ENCODE measurements at places on chromosomes 4 and X.

GRCh38 chr4:107444-108429 lies 16.6 kb upstream of the ZNF718 start:
- DNase-seq = no peak

GRCh38 chr4:98542011-98542410 lies 116.4 kb downstream of the TSPAN5 start:
- DNase-seq = no peak

DNA sequence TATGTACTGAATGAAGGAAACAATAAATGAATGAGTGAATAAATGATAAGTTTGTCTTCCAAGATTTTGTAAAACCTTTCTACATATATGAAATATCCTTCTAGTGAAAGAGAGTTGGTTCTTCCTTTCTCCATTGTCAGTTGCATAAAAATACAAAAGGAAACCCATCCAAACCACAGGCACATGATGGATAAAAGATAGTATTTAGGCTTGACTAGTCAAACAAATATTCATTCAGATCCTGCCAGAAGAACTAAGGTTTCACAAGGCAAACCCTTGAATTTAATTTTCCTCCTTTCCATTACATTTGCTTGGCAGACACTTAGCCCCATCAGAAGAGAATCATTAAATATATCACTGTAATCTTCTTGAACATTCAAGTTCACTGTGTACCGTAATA lies 208.4 kb downstream of the COL25A1 start:
- DNase-seq = no peak

DNA sequence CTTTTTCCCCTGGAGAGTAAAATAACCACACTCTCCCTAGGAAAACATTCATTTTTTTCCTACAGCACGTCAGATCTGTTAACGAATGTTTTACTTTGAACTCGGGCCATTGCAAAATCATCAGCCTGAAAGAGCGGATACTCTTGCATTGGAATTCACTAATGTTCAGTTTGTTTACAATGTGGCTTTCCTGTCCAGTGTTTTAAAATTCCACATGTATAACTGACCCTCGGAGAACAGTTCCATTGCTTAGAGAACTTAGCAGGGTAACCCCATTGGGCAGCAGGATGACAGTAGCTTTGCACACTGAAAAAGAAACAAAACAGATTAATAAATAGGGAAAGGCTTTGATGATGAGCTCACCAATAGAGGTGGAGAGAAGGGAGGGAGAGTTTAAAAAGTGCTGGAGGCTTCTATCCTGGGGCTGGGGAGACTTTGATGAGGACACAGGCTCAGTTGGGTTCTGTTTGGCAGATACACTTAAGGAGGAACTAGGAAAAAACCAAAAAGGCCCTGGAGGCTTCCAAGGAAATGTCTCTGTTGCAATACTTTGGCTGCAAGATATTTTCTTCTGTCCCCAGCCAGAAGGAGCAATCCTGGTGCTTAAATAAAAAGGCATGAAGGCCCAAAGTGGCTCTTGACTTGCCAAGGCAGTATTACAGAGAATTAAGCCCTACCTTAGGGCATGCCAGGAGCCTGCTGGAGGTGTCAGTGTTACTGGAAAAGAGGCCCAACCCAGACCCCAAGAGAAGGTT lies 143.1 kb downstream of the ARSF start:
- no peak for DNase-seq

DNA sequence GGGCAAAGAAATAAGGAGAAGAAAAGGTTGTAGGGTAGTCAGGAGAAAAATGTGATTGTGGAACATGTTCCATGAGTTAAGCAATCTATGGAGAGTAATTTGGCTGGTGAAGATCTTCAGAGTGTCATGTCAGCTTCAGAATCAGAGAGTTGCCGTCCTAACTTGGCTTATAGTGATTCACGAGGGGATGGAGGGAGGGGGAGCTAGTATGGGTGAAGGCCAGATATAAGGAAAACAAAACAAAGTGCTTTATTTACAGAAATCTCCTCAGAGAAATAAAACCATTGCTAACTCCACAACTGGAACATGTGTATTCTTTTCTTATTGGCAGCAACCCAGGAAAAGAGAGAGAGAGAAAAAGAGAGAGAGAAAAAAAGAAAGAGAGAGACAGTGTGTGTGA lies 256.5 kb upstream of the NRK start:
- DNase-seq = no peak

DNA sequence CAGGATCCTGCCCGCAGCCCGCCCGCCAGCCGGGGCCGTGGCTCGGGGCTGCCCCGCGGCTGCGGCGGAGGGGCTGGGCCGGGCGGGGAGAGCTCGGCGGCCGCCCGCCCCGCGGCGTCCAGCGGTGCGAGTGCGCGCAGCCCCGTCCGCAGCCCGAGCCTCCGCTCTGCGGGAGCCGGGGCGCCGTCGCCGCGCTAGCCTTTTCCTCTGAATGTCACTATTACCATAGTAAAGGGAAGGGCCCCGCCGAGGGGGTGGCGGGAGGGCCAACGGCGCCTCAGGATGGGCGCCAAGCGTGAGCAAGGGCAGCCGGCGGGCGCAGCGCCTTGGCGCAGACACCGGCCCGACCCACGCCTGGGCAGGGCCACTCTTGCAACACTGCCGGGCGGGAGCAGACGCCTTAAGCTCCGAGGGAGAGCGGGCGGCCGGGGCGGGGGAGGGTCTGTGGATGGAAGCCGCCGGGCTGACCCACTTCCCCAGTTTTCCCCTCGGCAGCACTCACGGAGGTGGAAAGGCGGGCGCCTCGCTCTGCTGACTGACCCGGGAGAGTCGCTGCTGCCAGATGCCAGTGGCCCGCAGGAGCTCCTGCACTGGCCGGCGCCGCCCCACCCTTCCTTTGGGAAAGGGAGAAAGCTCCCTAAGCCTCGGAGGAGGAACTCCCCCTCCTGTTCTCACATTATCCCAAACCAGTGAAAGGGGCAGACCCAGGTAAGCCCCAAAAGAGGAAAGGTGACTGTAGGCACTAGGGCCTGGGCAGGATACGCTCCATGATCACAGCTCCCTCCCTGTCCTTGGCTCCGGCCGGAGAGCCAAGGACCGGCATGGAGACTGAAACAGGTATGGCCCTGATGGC lies 329.4 kb downstream of the HNRNPD start:
- peak; percentile 33 for DNase-seq

GRCh38 chrX:100207331-100208024 lies 202.6 kb downstream of the PCDH19 start:
- no peak for DNase-seq

- no peak for DNase-seq
These were observed 427.8 kb downstream of the IL15 start for GRCh38 chr4:142064181-142064580.

GRCh38 chrX:43804021-43804420 lies 78.2 kb downstream of the MAOB start:
- no peak for DNase-seq

DNA sequence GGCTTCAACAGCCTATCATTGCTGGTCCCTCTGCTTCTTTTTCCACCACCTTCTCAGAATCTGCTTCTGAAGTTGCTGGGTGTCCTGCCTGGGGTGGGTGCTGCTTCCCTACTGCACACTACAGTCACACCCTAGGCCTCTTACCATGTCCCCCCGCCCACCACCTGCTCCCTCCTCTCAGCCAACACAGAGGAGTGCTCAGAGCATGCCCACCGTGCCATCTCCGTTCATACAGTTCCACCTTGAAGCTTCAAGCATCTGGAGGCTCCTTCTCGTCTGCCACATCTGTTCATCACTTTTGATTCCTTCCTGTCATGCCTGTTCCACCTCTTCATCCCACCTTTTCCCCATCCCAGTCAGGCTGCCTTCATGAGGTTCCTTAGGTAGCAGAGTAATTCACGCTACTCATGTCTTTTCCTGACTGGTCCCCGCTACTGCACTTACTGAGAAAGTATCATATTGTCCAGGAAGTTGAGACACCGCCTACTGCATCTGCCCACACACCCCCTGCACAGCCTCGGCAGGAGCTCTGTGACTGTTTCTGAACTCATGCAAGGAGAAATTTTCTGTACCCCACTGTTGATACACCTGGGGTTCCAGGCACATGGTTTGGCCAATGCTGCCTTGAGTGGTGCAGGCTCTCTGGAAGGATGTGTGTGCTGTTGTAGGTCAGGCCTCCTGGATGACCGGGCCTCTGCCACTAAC lies 39.5 kb downstream of the HADH start:
- DNase-seq = no peak

DNA sequence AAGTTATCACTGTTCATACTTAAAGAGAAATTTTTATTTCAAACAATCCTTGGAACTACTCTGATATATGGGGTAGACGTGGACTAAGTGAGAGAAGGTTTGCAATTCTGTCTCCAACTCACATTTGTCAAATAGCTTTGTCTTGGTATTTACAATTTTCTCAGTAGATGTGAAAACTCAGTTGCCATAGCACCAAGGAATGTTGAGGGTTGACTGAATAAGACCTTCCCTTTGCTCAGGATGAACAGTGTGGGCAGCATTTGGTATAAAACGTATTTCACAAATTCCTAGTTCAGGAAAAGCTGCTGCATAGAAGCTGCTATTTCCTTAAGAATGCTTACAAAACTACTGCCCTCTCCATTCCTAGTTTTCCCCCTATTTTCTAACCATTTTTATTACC lies 399.5 kb downstream of the NKX6-1 start:
- DNase-seq = no peak

DNA sequence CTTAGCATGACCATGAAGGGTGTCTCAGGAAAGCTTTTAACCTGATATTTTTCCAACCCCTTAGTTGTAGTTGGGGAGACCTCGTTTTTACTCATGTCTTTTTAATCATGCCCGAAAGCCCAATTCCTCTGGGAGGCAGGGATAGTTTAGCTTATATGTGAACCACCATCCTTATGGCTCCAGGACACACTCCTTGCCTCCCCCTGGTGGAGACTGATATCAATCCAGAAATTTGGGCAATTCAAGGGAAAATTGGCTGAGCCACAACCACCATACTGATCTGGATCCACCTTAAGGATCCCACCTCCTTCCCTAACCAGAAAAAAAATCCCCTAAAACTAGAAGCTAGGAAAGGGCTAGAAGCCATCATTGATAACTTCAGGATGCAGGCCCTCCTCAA lies 13.4 kb upstream of the COL25A1 start:
- no peak for DNase-seq

GRCh38 chrX:16114611-16115010 lies 8.8 kb upstream of the GRPR start:
- DNase-seq = no peak

GRCh38 chr4:165756836-165757235 lies 116.2 kb upstream of the TLL1 start:
- DNase-seq = no peak

- DNase-seq = no peak
These were observed 559 bp upstream of the RHOH start for GRCh38 chr4:40196272-40196671.

- DNase-seq = no peak
These were observed 19.7 kb downstream of the SLAIN2 start for GRCh38 chr4:48361012-48361400.

DNA sequence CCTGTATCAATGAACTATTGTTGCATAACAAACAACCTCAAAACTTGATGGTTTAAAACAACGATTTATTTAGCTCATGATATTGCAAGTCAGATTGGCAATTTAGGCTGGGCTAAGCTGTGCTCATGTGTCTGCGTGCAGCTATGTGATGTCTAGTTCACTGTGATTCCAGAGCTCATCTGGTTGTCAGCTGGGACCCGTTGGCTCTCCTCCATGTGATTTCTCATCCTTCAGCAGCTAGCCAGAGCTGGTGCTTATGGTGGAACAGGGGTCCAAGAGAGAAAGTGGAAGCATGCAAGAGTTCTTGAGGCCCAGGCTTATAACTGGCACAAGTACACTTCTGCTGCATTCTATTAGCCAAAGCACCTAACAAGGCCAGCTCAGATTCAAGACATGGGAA lies 28.8 kb upstream of the TRPC3 start:
- no peak for DNase-seq

GRCh38 chr4:97152149-97152548 lies 991.1 kb downstream of the STPG2 start:
- no peak for DNase-seq

- no peak for DNase-seq
These were observed 175.8 kb downstream of the COMMD8 start for GRCh38 chr4:47287735-47288134.

DNA sequence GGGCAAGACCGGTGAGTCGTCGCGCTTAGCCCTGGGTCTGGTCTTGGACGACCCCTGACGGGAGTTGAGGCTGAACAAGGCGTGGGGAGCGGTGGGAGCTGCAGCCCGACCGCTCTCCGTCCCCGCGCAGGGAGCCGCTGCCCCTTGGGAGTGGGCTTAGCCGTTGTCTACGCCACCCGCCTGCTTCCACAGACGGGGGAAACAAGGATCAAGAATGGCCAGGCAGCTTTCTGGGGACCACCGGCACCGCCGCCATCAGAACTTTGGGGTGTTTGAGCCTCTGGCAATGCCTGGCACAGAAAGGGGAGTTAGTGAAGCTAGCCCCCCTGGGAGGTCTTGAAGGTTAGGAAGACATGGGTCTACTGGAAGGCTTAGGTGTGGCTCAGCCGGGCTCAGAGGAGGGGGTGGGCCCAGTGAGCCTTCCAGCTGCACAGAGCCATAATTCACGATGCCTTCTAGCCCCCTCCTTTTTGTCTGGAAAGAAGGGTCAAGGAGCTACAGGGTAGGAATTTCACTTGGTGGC lies 583 bp downstream of the RASL11B start:
- no peak for DNase-seq

GRCh38 chr4:114698231-114698630 lies 99.6 kb downstream of the UGT8 start:
- no peak for DNase-seq

GRCh38 chr4:150679018-150679764 lies 97.2 kb downstream of the MAB21L2 start:
- no peak for DNase-seq

GRCh38 chr4:24693636-24694035 lies 101.7 kb upstream of the SOD3 start:
- no peak for DNase-seq
